ENCODE measurements at places on chromosomes 11 and 22.
A peak's percentile ranks its signal among the peaks of the same experiment; 100 is the strongest.

DNA sequence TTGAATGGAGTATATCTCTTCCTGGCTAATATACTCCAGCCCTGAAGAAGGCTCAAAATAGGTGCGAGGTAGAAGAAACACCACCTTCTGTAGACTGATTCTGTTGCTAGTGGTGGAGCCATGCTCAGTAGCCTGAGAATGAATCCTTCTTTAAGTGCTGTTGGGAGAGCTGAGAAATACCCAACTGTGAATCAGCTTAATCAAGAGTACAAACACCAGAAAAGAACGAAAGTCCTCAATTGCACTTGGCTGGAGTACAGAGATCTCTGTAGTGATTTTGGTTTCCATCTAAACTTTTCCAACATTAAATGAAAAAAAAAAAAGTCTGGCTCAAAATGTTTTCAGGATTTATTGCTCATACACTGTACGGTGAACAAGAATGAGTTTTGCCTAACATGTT is 619.1 kb downstream of the METTL15 start:
- DNase-seq: no peak

GRCh38 chr11:113201054-113201818 is 113.1 kb upstream of the TTC12 start:
- no peak for DNase-seq

GRCh38 chr11:58503361-58503856 is 4.5 kb downstream of the OR5B21 start:
- DNase-seq: no peak

GRCh38 chr11:305844-306211 is 1.8 kb upstream of the IFITM2 start:
- DNase-seq: no peak

DNA sequence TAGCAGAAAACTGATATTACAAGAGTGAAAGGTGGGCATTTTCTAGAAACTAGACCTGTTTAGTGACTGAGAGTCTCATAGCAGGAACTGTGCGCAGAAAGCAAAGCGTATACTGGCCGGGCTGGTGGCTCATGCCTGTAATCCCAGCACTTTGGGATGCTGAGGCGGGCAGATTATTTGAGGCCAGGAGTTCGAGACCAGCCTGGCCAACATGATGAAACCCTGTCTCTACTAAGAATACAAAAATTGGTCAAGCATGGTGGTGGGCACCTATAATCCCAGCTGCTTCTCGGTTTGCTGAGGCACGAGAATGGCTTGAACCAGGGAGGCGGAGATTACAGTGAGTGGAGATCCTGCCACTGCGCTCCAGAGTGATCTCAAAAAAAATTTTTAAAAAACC is 1.8 kb upstream of the NUP98 start:
- DNase-seq: no peak

GRCh38 chr11:27216270-27217149 is 146.5 kb downstream of the CCDC34 start:
- DNase-seq: no peak

DNA sequence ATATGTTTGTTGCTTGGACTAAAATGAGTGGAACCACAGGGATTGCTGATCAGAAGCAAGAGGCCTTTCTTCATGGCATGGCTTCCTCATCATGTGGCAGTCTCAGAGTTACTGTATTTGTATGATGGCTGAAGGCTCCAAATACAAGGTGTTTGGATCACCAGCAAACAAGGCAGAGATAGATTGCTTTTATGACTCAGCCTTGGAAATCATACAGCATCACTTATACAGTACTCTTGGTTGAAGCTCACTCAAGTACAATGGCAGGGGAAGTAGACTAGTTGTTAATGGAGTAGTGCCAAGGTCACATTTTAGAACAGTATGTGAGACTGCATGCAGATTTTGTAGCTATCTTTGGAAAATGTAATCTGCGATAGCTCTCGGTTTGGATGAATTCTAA is 16.6 kb downstream of the CAPRIN1 start:
- no peak for DNase-seq

GRCh38 chr22:43560651-43561050 is 148.8 kb downstream of the MPPED1 start:
- no peak for DNase-seq

DNA sequence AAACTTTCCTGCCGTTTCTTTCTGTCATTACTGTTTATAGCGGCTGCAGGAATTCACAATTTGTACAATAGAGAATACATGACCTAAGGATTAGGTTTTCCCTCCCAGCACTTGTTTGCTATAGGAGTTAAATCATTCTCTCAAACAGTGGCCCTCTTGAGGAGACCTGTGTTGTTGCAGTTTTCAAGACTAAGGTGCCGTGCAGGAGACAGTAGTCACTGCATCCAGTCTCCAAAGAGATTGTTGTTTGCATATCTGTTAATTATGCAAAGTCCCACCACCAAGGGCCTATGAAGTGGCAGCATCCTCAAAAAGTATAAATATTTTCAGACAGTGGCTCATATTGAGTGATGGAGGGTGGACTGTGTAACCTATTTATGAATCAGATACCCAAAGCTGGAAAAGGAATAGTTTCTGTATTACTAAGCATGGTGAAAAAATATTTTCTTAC is 2.3 kb downstream of the PRSS23 start:
- DNase-seq: no peak

DNA sequence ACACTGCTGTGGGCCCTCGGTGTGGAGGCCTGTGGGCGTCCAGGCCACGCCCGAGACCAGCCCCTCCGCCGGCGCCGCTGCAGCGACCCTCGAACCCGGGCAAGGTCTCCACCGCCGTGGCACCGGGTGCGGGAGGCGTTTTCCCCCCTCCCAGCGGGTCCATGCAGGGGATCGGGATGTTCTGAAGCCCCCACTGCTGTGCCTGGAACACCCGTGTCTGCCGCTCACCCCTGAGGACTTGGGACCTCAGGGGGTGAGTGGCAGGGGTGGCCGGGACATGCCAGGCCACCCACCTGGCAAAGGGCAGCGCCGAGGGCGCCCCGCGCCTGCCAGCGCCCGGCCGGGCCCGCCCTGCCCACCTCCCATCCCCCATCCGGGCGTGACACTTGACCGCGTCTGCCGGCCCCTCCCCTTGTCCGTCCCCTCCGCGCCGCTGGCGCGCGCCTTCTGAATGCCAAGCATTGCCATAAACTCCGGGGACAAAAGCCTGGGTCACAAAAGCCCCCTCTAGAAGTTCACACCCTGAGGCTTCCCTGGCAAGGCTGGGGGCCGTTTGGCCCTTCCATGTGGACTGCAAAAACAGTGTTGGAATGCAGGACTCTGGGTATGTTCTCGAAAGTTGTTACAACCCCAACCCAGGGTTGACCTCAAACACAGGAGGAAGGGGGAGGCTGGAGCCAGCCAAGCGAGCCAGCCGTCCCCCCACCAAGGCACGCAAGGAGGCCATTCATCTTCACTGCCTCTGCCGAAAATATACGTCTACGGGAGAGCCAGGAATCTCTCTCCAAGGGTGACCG is 819 bp upstream of the KCNQ1OT1 start:
- DNase-seq: no peak

GRCh38 chr11:117315285-117316196 is 515 bp downstream of the BACE1 start:
- no peak for DNase-seq

DNA sequence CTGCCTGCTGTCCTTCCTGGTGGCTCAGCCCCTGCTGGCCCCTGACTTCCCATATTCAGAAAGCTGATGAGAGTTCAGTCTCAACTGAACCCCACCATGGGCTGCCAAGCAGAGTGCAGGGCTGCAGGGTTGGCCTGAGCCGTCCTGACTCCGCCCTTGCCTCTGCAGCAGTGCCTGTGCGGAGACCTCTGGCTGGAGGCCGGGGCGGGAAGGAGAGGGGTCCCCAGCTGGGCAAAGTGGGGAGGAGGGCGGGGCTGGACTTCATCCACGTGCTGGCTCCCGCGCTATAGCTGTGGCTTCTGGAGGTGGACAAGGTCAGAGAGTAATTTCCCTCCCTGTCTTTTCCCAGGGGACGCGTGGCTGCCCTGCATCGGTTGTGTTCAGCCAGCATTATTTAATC is 13.6 kb downstream of the GLB1L3 start:
- no peak for DNase-seq

DNA sequence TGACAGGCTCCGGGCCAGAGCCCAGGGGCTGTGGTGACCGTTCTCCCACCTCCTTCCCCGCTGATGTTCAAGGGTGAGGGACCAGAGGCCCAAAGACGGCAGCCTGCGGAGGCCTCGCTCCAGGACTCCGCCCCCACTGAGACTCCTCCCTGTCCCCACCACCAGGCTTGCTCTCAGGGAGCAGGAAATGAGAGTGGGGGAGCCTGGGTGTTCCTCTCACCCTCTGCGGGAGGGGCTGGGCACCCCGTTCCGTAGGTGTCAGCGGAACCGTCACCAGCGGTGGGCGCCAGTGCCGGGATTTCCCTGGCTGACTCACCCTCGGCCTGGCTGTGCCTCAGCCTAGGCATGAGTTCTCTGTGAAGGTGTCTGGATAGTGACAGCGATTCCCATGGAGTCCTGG is 15.7 kb downstream of the DAGLA start:
- DNase-seq: peak; percentile 43
